ENCODE measurements at places on chromosomes 13 and 19. TPM values are rescaled to one million over a fixed set of nuclear protein-coding genes. Genes with fewer than 3 reads are reported as not detected.

LILRA2 gene
- total RNA-seq, result not detected

HS6ST3 gene
- 0.03 TPM for total RNA-seq

DNA sequence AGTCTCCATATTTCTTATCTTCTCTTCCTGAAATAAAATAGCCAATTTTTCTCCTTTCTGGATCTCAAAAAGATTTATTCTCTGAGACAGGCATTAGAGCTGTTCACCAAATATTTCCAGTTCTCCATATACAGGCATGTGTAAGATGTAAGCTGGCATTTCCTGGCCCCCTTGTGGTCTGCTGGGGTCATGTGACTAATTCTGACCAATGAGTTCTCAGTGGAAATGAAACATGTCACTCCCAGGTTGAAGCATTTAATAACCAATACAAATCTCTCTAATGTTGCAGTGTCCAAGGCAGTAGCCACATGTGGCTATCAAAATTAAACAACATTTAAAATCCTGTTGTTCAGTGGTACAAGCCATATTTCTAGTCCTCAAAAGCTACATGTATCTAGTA, 14.8 kb upstream of the CACNA1A start:
- DNase-seq, result no peak

DNA sequence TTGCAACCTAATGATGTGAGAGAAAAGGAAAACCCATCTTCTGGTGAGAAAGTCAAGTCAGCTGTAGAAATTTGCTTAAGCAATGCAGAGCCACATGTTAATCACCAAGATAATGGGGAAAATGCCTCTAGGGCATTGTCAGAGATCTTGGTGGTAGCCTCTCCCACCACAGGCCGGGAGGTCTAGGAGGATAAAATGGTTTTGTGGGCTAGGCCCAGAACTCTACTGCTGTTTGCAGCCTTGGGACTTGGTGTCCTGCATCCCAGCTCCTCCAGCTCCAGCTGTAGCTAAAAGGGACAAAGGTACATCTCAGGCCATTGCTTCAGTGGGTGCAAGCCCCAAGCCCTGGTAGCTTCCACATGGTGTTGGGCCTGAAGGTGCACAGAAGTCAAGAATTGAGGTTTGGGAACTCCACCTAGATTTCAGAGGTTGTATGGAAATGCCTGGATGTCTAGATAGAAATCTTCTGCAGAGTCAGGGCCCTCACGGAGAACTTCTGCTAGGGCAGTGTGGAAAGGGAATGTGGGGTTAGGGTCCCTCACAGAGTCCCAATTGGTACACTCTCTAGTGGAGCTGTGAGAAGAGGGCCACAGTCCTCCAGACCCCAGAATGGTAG, 382.2 kb upstream of the KLHL1 start:
- DNase-seq, result no peak

DNA sequence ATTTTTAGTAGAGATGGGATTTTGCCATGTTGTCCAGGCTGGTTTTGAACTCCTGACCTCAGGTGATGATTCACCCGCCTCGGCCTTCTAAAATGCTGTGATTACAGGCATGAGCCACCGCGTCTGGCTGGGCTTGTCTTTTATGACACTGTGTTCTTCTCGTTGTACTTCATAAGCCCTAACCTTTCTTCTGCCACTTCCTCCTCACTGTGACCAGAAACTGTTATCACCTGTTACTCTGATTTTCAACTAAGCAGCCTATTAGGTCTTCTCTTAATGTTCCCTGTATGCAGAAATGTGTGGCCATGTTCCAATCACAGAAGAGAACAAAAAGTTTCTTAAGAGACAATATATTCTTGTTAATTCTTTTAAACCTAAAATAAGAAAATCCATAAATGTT, 16.4 kb downstream of the ZNF790 start:
- no peak for DNase-seq
